ENCODE measurements at places on chromosomes 12 and 14.
A peak's percentile ranks its signal among the peaks of the same experiment; 100 is the strongest.

GRCh38 chr12:9634177-9634803 lies 26.6 kb upstream of the KLRB1 start:
- DNase-seq = peak; percentile 73

DNA sequence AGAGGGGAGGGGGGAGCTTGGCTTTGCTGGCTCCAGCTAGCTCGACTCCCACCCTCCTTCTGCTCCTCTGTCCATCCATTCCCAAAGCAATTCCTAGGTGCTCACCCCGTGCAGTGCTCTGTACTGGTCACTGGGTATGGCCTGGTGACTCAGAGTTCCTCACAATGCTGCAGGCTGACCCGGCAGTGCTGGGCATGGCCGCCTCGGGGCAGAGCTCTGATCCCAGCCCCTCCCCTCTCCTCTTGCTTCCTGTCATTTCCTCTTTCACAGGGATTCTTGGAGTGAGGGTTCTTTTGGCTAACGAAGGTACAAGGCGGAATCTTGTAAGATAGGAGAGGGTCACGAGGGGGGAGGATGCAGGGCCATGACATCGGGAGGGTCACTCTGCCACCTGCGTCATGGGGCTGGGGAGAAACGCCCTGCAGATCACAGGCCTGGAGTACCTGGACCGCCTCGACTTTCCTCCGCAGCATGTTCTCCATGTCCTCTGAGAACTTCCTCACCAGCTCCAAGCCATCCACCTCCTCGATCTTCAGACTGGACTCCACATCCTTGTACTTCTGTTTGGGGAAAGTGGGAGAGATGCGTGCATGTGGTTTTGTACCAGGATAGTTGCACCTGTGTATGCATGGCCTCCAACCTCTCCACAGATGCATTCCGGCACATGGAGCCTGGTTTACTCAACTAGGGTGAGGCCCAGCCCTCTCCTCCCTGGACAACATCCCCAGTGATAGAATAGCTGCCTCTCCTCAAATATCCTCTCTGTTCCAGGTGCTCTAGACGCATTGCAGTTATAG lies 5.7 kb downstream of the CACNA2D4 start:
- DNase-seq = no peak

- DNase-seq = no peak
These were observed 167.6 kb downstream of the ACSS3 start for GRCh38 chr12:81245458-81245857.

GRCh38 chr12:57887631-57888408 lies 41.3 kb upstream of the CTDSP2 start:
- DNase-seq = no peak

- peak; percentile 79 for DNase-seq
These were observed at the start of the genes AREL1 and FCF1 for GRCh38 chr14:74712499-74713394. Gene AREL1 (minus strand): TSS chr14:74713080. CDS start chr14:74685615, 27,465 bp downstream. Gene FCF1 (plus strand): TSS chr14:74713144. CDS start chr14:74713198, 54 bp downstream.

- no peak for DNase-seq
These were observed 126.9 kb upstream of the PRICKLE1 start for GRCh38 chr12:42716491-42716891.

DNA sequence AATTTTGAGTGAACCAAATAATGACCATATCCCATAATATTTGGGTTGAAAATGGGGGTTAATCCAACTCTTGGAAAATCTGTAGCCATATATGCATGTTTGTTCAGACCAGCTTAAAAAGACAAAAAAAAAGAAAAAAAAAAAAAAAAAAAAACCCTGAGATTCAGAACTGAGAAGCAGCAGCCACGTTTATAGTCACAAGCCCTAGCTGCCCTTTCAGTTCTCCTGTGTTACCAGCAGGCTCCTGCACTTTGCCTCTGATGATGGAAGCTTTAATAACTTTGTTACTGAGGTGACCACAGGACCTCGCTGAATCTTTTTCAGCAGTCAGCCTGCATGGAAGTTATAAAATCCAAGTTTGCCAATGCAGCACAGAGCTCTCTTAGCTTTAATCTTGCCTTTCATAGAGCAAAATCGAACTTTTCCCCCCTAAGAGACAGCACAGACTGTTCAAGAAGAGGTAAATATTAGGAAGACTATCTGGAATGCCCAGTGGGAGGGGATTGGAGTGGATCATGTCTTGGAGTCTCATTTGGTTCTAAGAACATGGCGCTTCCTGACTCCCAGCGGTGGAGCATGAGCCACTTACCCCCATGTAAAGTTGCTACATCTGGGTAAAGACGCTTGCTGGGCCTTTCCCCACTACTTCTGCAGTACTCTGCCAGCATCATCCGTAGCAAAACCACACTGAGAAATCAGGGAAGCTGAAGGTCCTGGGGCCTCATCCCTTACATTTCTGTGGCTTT lies 20.6 kb downstream of the GNG2 start:
- no peak for DNase-seq

DNA sequence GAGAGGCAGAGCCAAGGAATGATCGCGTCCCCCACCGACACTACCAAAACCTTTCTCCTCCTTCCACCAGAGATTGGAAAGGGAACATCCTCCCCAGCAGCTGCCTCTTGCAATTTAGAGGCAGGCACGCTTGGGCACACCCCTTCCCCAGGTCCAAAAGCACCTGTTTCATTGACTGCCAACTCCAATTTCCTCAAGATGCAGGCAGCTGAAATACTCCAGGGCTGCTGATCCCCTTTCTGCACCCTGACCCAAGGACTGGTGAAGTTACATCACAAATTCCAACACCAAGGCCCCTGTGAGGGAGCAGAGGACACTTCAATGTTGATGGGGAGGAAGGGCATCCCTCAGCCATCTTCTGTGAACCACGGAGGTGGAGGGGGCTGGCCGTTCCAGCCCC lies 33.8 kb downstream of the BCL11B start:
- DNase-seq = no peak

DNA sequence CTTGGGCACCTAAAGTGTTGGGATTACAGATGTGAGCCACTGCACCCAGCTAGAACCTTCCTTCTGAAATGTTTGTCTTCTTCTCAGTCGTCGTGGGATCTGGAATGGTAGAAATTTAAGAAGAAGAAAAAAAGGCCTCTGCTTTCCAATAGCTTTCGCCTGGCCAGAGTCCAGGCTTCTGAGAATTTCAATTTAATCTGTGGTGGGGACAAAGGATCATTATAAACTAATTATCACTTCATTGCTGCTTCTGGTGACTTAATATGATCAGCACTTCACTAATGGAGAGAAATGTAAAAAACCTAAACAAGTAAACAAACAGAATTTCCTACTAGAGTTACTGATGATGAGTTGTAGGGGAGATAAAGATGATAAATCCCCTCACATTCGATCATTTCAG lies 51.3 kb downstream of the CFAP251 start:
- DNase-seq = no peak

DNA sequence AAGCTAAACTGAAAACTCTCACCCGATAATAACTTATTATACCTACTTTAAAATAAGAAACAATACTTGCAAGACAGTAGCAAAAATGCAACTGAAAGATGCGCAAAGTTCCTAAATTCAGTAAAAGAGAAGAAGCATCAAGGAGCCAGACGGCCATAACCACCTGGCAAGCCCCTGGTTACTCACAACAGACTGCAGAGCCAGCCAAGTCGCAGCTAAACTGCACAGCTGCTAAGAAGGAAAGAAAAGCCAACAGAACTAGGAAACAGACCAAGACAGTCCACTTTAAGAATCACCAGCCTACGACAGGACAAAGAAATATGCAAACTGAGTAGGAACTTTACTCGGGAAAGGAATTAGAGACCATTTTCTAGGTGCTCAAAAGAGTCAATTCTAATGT lies 127.9 kb downstream of the TMTC1 start:
- no peak for DNase-seq

DNA sequence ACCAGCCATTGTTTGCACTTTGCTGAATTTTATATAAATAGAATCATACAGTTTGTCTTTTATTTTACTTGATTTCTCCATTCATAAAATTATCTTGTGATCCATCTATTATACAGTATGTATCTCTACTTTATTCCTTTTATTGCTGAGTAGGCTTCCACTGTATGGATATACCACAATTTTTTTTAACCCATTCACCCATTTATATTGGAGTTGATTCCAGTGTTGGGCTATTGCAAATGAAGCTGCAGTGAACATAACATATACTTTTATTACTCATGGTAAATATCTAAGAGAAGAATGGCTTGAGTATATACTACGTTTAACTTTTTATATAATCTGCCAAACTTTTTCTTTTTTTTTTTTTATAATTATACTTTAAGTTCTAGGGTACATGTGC lies 463.6 kb downstream of the ETNK1 start:
- DNase-seq = no peak

GRCh38 chr14:65098586-65098985 lies 3.7 kb downstream of the MAX start:
- DNase-seq = no peak

DNA sequence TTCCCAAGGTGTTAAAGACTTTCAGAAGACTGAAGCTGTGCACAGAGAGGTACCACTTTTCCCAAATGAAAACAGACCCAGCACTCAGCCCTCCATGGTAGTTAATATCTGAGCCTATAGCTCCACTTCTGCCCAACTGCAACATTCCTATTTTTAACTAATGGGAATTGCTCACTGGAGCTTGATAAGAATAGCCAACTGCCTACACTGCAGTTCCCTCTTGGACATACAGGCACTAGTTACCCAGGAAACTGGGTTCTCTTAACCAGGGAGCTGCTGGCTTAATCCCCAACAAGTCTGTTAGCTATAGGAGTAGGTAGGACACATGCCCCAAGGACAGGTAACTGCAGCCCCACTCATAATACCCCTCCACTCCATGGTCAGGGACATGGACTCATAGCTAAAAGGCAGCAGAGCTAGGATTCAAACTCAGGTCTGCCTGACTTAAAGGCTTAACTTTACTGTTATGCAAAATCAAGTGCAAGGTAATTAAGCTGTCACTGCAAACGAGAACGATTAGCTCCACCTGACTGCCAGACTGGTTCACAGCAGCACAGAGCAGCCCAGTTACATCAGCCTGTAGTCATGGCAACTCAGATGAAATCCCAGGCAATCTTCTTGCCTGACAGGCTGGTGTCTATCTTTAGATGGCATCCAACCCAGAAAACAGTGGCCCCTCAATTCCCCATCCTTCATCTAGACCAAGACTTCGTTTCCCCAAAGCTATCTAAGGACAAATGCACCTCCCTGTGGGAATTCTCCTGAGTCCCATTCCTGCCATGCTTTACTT lies 77.1 kb upstream of the ACTN1 start:
- DNase-seq = no peak

DNA sequence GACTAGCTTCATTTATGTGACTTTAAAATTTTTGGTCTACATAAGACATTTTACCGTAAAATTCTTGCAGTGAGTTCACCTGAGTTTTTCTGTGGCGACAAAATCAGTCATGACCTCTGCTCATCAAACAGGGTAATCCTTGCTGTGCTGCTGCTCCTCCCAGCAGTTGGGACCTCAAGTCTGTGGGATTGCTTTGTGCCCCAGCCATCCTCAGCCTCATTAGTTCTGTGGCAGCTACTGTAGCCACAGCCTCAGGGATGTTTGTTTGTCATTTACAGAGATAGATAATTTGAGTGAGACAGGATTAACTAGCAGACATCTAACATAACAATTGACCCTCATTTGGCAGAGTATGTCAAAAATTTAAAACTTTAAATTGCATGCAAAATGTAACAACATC lies 357.0 kb downstream of the PCNX1 start:
- no peak for DNase-seq

DNA sequence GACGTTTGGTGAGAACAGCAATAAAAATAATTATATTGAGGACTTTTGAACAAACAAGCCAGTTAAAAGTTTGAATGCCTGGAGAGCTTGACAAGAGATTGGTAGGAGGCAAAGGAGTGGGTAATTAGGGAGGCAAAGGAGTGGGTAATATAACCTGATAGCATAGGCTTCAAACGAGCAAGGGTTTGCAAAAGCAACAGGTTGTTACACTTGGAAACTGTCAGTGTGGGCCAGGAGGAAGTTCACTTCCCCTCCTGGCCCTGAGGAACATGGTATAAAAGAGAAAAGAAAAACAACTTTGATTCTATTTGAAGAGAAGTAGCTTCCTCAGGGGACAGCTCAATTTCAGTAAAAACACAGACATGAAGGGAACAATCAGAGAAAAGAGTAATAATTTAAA lies 121.7 kb downstream of the CCER1 start:
- no peak for DNase-seq

- no peak for DNase-seq
These were observed 174.0 kb upstream of the DIO2 start for GRCh38 chr14:80385336-80385735.

GRCh38 chr12:59929110-59929509 lies 333.3 kb downstream of the SLC16A7 start:
- DNase-seq = no peak

GRCh38 chr12:57716305-57716704 lies 22.2 kb downstream of the AGAP2 start:
- no peak for DNase-seq

DNA sequence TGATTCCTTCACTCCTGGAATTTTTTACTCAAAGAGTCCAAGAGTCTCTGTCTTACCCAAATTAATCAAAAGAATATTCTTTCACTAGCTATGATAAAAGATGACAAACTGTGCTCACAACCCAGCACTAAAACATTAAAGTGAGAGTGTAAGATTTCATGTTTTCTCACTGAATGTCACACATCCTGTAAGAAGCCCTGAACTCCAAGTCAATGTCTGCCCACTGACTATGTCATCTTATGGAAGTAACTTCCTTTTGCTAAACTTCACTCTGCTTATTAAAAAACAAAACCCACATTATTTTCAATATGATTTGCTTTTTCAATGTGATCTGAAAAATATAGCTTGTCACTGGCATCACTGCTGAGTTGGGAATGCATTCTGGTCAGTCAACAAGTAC lies 15.6 kb downstream of the SPRING1 start:
- no peak for DNase-seq

- DNase-seq = no peak
These were observed at the start of gene DIO3 for GRCh38 chr14:101561145-101561896. Gene DIO3 (plus strand): TSS chr14:101561495.

DNA sequence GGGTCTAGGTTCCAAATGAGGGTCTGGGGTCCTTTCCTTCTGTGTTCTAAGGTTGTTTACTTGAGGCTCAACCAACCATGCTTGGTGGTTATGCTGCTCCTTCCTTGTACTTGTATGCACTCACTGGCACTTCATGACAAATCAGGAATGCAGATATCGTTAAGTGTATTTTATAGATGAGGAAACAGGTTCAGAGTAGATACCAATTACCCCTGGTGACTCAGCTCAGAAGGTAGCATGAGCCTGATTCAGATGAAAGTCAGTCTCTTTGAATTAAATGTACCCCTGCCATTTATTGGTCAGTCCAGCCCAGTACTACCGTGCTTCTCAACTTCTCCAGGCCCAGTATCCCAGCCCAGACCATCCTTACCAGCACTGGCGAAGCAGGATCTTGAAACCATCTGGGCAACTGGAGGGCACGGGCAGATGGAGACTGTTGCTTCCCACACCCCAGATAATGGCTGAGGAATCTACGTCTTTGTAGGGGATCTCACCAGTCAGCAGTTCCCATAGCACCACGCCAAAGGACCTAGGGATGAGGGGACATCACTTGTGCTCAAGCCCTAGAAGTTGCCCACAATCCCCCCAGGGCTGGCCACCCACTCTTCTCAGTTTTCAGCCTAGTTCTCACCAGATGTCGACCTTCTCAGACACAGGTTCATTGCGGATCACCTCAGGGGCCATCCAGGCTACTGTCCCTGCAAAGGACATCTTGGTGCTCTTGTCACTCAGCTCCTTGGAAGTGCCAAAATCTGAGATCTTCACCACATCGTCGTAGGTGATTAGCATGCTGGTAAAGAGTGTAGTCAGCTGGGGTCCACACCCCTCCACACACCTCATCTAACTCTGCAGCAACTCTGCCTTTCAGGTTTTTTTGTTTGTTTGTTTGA lies 14.3 kb downstream of the MAP3K12 start:
- DNase-seq = no peak

GRCh38 chr12:4164188-4164558 lies 109.4 kb upstream of the CCND2 start:
- no peak for DNase-seq

GRCh38 chr12:56188131-56188777 lies 1.0 kb downstream of the SMARCC2 start:
- DNase-seq = no peak
